ENCODE measurements at places on chromosomes 4 and X.

DNA sequence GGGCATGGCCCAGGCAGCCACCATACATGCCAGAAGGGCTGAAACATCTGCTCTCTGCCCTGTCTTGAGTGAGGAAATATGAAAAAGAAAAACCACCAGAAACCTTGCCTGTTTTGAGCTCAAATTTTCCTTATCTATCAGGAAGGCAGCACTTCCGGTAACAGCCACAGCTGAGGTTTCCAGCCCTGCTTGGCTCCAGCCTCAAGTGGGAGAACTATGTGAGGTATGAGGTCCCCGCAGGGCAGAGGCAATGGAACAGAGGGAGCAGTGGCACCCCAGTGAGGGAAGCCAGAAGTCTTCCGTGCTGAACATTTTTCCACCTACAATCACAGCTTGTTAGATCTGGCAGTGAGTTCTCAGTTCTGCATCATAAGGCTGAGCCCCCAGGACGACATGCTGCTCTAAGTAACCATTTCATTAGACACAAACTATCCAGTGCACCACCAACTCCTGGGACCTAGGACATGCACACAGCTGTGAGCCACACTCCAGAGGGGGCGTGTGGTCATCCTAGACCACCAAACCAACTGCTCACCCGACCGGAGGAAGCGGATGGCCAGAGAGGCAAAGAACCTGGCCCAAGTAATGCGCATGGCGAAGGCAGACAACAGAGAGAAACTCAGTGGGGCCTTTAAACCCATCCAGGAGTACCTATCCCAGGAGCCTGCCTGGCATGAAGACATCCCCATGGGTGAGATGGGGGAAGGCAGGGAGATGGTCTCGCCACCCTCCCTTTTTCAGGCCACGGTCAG, 22.6 kb downstream of the WDR1 start:
- no peak for DNase-seq

DNA sequence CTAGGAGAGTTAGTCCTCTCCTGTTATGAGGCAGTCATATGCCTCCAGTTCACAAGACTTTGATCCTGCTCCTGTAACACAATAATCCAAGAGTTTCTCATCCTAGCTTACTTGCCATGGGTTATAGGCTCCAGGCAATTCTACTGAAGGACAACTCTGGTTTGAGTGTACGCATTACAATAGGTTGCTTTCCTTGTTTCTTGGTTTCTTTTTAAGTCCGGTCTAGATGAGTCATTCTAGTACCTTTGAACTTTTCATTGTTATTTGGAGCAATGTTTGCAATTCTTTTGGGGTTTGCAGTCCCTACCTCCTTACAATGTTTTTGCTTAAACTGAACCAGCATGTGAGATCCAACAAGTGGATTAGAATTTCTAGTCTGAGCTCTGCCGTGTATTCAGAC, 109.1 kb downstream of the ANAPC4 start:
- DNase-seq: no peak

DNA sequence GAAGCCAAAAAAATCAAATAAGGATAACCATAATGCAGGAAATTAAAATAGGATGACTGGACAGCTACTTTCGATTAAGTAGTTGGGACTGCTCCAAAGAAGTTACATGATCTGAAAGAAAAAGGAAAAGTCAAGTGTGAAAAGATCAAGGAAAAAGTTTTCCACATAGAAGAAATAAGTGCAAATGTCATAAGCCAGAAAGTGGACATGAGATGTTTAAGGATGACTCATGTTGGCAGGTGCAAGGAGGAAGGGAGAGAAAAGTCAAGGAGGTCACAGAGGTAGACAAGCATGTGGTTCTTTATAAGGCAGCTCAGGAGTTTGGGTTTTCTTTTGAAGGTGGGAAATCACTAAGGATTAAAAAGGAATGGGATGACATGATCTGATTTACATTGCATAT, 89.8 kb upstream of the GPRIN3 start:
- no peak for DNase-seq

DNA sequence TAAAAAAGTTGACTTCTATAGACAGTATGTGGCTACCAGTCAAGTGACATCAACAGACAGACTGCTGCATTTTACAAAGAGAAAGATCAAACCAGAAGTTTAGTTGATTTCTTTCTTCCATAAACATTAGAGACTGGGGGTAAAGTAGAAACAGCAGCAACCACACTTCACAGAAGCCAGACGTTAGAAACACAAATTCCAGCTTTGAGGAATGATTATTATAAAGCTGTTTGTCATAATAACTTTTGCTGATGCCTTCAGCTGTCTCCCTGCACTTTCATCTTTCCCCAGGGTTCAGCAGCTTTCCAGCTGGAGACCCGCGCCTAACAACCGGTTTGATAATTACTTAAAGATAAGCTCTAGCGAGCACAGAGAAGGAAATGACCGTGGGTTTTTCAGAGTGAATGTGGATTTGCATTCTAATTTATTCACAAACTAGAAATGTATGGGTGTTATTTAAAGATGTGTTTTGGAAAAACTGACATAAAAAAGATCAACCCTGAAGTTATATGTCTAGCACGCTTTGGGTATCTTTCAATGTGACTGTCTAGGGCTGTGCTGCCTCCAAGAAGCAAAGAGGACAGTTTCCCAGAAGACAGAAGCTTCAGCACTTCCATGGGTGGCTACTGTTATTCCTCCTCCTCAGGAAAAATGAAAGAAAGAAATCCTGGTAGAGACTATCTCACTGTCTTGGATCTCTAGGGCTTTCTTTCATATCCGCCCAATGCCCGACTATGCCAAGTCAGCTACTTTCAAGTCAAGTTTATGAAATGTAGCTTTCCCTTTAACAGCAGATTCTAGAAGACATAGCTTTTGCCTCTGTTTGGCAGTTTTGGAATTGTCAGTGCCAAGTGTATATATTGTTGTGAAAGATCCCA, 15.0 kb upstream of the ENAM start:
- DNase-seq: peak; percentile 46

DNA sequence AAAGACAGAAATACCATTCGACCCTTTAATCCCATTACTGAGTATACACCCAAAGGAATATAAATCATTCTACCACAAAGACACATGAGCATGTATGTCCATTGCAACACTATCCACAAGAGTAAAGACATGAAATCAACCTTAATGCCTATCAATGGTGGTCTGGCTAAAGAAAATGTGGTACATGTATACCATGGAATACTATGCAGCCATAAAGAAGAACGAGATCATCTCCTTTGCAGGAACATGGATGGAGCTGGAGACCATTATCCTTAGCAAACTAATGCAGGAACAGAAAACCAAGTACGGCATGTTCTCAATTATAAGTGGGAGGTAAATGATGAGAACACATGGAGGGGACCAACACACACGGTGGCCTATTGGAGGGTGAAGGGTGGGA, 7.9 kb downstream of the SCLT1 start:
- DNase-seq: no peak

GRCh38 chr4:73842696-73843095, 6.2 kb downstream of the CXCL6 start:
- DNase-seq: no peak

GRCh38 chr4:188374871-188375270, 235.6 kb downstream of the TRIML1 start:
- no peak for DNase-seq

DNA sequence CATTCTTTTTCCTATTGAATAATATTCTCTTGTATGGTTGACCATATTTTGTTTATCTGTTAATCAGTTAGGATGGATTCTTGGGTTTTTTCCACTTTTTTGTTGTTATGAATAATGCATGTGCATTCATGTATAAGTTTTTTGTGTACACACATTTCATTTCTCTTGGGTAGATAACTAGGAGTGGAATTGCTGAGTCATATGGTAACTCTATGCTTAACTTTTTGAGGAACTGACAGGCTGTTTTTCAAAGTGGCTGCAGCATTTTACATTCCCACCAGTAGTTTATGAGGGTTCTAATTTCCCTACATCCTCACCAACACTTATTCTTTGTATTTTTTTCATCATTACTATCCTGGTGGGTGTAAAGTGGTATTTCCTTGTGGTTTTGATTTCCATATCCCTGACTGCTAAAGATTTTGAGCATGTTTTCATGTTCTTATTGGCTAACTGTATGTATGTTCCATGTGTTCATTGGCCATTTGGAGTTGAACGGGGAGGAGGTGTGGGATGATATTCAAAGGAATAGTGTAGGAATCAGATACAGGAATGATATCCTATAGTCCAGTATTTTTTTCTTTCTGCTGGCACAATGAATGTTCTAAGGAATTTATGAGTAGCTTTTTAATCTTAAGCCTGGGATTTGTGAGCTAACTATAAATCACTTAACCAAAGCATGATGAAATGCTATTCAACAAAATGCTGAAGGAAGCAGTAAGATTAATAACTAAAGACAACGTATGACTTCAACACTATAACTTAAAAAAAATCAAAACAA, 114.3 kb downstream of the AMELX start:
- DNase-seq: no peak

GRCh38 chr4:119238068-119238722, 25.7 kb downstream of the USP53 start:
- no peak for DNase-seq

DNA sequence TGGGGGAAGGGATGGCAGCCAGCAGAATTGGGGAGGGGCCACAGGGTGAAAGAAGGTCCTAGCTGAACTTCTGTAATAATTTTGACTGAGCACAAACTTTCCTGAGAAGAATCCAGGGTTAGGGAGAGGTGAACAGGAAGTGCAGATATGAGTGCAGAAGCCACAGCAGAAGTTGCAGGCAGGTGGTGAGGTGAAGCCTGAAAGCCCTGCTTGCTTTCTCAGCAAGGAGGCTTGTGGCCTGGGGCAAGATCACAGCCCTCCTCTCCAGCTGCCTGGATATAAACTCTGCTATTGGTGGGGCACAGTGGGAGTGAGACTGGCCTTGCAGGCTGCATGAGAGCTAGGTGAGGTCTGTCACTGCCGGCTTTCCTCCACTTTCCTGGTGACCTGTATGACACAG, 44.1 kb upstream of the UPRT start:
- DNase-seq: no peak

DNA sequence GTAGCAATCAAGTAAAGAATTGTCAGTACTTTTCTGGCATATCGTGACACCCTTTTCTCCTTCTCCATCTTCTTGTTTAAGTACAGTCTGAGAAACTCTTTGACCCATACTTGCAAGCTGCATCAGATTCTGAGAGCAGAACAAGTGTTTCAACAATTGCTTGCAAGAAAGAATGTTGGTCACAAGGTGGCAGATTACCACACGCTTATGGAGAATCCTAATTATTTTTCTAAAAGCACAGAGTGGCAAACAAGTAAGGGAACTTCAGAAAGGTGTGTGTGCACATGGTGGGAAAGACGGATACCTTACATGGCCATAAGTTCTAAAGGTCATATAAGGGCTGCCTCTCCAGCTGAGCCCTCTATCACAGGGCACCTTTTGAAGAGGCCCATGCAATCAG, 136.4 kb upstream of the FGF13 start:
- DNase-seq: peak; percentile 58
